Activated T-cell treated with anti-CD3 and anti-CD28 coated beads, Interleukin-2, amount 50 U/mL, for 72 hours (primary cell): ENCODE measurements at places on chromosomes 3 and 15. TPM values are rescaled to one million over a fixed set of nuclear protein-coding genes. Genes with fewer than 3 reads are reported as not detected.

GRCh38 chr3:175573226-175573625 lies 714.1 kb downstream of the NAALADL2 start:
- no peak overlapping the region for H3K27ac ChIP-seq
- H3K36me3 ChIP-seq: no peaks in the 10 kb centered on the region
- no peaks in the 10 kb centered on the region for H3K4me1 ChIP-seq
- no peak for DNase-seq

GRCh38 chr3:54780336-54780735 lies 147.5 kb downstream of the LRTM1 start:
- no peak overlapping the region for H3K4me3 ChIP-seq
- DNase-seq: no peak
- no peaks in the 10 kb centered on the region for H3K36me3 ChIP-seq
- no peaks in the 10 kb centered on the region for H3K27me3 ChIP-seq
- H3K4me1 ChIP-seq: no peaks in the 10 kb centered on the region

DNA sequence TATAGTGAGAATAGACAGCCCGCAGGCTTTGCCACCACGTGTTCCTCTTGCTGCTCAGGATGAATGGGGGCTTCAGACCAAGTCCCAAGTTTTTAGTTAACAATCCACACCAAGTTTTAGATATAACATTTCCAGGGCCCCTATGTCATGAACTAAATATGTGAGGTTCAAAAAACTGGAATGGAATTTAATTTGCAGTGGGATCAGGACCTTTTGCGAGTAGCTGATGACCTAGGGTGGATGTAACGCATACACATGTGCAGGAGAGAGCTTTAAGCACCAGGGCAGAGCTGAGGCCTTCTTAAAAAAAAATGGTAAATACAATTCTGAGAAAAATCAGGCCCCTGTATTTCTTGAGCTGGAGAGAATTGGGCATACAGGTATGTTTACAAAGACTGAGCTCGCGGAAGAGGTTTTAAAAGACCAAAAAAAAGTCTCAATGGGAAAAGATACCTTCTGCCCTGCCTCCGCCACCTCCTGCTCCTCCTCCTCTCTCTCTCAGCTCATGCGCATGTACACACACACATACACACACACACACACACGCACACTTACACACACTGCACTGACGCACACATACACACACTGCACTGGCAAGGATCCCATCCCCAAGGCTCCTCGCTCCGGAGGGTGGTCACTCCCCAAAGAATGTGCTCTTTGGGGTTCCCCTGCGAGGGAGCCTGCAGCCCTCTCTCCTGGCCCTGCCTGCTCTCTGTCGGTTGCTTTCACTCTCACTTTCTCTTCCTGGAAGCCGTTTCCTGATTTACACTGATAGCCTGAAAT lies 48.2 kb upstream of the IGF1R start:
- H3K36me3 ChIP-seq: no peaks in the 10 kb centered on the region
- H3K27me3 ChIP-seq: no peaks in the 10 kb centered on the region

CPNE4 gene
- total RNA-seq: 0.65 TPM

GRCh38 chr15:54364961-54365360 lies 386.7 kb downstream of the UNC13C start:
- no peaks in the 10 kb centered on the region for H3K27me3 ChIP-seq
- no peak overlapping the region for H3K27ac ChIP-seq

SETMAR gene
- 7.5 TPM for total RNA-seq

ATP13A5 gene
- not detected for total RNA-seq

- peak overlapping the region; percentile 14 for H3K27ac ChIP-seq
- H3K36me3 ChIP-seq: peaks cover 7% of the 10 kb centered on the region
- peaks cover 41% of the 10 kb centered on the region for H3K4me1 ChIP-seq
- no peaks in the 10 kb centered on the region for H3K27me3 ChIP-seq
- DNase-seq: peak; percentile 69
Observed at GRCh38 chr3:59456852-59457485, 407.1 kb upstream of the CFAP20DC start.

GRCh38 chr3:183301937-183302580 lies 49.0 kb downstream of the B3GNT5 start:
- H3K36me3 ChIP-seq: no peaks in the 10 kb centered on the region
- peaks cover 11% of the 10 kb centered on the region for H3K4me1 ChIP-seq
- H3K4me3 ChIP-seq: no peak overlapping the region
- H3K27me3 ChIP-seq: no peaks in the 10 kb centered on the region
- no peak for DNase-seq

- H3K27me3 ChIP-seq: no peaks in the 10 kb centered on the region
- no peak overlapping the region for H3K4me3 ChIP-seq
- no peak for DNase-seq
- H3K27ac ChIP-seq: no peak overlapping the region
- H3K4me1 ChIP-seq: no peaks in the 10 kb centered on the region
- H3K36me3 ChIP-seq: peaks cover 2% of the 10 kb centered on the region
Observed at GRCh38 chr3:76352051-76352450, 566.7 kb upstream of the ZNF717 start.

DNA sequence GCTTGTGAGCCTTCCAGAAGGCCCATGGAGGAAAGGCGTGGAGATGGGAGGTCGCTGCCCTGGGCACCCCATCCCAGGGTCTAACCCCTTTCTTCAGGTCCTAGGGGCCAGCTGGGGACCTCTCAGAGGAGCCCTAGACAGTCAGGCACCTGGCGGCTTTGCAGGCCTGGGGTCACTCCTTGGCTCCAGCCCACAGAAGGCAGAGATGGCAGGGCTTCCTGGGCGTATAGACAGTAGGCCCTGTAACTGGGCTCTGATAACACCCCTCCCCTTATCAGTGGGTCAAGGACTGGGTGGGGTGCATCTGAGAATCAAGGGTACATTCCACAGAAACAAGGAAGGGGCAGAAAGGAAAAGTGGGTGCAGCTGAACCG lies 16.7 kb downstream of the ZDHHC19 start:
- H3K4me3 ChIP-seq: no peak overlapping the region
- no peaks in the 10 kb centered on the region for H3K27me3 ChIP-seq
- peaks cover 48% of the 10 kb centered on the region for H3K4me1 ChIP-seq
- no peak overlapping the region for H3K27ac ChIP-seq
- no peaks in the 10 kb centered on the region for H3K36me3 ChIP-seq

DNA sequence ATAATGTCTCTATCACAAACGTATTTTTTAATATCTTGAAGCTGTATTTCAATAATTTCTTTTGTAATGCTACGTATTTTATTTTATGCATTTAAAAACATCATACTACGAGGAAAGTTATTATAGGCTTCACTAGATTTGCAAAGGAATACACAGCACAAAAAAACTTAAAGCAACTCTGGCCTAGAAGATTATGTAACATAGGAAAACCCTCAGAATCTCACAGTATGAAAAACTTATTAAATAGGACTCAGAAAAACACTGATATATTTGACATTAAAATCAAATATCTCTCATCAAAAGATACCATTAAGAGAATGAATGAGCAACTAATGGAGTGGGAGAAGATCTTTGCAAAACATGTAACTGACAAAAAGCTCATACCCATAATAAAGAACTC lies 63.7 kb downstream of the DMXL2 start:
- no peaks in the 10 kb centered on the region for H3K27me3 ChIP-seq
- DNase-seq: no peak
- H3K4me3 ChIP-seq: no peak overlapping the region
- H3K27ac ChIP-seq: no peak overlapping the region

DNA sequence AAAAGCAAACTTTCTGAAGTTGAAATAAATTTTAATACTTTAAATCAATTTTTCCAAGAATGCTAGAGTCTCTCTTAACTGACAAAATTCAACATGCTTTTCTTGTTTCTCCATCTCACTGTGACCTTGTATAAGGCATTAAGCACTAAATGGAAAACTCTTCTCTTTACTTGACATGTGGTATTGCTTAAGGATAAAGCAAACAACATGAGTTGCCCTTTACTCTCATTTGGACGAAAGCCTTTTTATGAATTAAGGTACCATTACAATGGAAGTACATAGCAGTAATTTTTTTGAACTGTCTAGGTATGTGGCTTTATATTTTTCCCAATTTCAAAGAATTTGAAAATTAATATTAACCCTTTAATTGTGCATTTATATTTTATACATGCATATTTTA lies 1.4 kb downstream of the STRIT1 start:
- no peak overlapping the region for H3K4me3 ChIP-seq
- H3K4me1 ChIP-seq: no peaks in the 10 kb centered on the region
- no peak overlapping the region for H3K27ac ChIP-seq
- DNase-seq: no peak
- H3K27me3 ChIP-seq: no peaks in the 10 kb centered on the region
- H3K36me3 ChIP-seq: no peaks in the 10 kb centered on the region

HYAL3 gene
- total RNA-seq: 6.7 TPM

DNA sequence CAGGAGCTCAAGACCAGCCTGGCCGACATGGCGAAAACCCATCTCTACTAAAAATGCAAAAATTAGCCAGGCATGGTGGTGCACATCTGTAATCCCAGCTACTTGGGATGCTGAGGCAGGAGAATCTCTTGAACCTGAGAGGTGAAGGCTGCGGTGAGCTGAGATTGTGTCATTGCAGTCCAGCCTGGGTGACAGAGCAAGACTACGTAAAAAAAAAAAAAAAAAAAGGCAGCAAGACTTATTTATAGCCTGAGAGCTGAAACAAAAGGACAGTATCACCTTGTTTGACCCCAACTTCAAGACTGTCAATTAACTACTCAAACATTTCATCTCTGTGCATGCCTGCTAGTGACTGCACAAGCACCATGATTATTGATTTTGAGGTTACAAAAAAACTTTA lies 478.9 kb upstream of the GBE1 start:
- no peaks in the 10 kb centered on the region for H3K36me3 ChIP-seq
- H3K4me1 ChIP-seq: no peaks in the 10 kb centered on the region
- no peak for DNase-seq

DNA sequence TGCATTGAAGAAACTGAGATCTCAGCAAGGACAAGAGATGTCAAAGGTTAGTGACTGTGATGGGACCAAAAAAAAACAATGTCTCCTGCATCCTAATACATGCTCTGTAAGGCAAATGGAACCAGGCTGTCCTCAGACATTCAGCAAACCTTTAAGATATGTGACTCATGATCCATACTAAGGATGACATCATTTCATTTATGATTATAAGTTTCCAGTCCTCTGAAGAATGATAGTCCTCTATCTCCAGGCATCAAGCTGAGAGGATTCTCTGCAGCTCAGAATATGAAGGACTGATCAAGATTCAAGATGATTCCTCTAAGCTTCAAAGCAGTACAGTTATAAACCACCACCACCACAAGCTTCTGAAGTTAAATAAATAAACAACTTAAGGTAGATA lies 47.6 kb downstream of the SSR3 start:
- no peak overlapping the region for H3K27ac ChIP-seq
- peaks cover 15% of the 10 kb centered on the region for H3K4me1 ChIP-seq
- H3K4me3 ChIP-seq: no peak overlapping the region
- H3K27me3 ChIP-seq: peaks cover 23% of the 10 kb centered on the region

HGD gene
- total RNA-seq: 0.74 TPM

GRCh38 chr3:194129581-194130133 lies 6.3 kb upstream of the HES1 start:
- H3K4me3 ChIP-seq: no peak overlapping the region
- H3K4me1 ChIP-seq: peaks cover 27% of the 10 kb centered on the region
- peaks cover 57% of the 10 kb centered on the region for H3K27me3 ChIP-seq
- no peak overlapping the region for H3K27ac ChIP-seq
- DNase-seq: no peak
- peaks cover 4% of the 10 kb centered on the region for H3K36me3 ChIP-seq

ASB14 gene
- total RNA-seq: not detected

GRCh38 chr3:169663951-169664820 lies 674 bp upstream of the MECOM start:
- no peak overlapping the region for H3K27ac ChIP-seq
- no peaks in the 10 kb centered on the region for H3K36me3 ChIP-seq
- H3K4me1 ChIP-seq: peaks cover 55% of the 10 kb centered on the region
- no peak for DNase-seq
- peak overlapping the region; percentile 87 for H3K4me3 ChIP-seq
